ENCODE measurements at places on chromosomes 2 and 18.

- no peak for DNase-seq
These were observed 11.6 kb downstream of the ZEB2 start for GRCh38 chr2:144508172-144508851.

DNA sequence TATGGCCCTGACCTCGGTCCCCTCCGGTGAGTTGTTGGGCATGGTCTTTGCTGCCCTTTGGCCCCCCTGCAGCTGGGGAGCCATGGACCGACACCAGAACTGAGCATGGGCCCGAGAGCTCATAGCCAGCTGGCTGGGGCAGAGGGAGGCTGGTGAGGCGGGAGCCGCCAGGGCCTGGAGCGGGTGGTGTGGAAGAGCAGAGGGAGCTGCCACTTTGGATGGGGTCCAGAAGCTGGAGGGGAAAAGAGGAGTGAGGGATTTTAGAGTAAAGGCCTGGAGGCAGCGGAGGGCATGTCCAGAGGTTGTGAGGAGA lies 16.5 kb upstream of the CNNM3 start:
- no peak for DNase-seq

DNA sequence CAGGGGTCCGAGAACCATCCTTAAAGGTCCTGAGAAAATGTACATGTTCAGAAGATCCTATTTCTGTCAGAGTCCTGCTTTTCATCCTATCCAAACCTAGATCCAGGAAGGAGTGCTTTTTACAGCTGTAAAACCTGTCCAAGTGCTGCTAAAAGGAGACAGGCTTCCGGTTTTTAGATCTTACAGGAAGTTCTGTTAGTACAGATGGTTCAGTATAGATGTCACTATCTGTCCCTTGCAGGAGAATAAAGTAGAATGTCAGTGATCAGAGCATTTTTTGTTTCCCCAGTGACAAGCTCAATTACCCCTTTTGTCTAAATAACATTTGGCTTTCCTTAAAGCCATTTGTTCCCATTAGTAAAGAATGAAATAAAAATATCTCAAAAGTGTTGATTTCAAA lies 98.3 kb downstream of the NRP2 start:
- DNase-seq = no peak

- DNase-seq = no peak
These were observed 90.9 kb upstream of the SMAD2 start for GRCh38 chr18:48021273-48021914.

DNA sequence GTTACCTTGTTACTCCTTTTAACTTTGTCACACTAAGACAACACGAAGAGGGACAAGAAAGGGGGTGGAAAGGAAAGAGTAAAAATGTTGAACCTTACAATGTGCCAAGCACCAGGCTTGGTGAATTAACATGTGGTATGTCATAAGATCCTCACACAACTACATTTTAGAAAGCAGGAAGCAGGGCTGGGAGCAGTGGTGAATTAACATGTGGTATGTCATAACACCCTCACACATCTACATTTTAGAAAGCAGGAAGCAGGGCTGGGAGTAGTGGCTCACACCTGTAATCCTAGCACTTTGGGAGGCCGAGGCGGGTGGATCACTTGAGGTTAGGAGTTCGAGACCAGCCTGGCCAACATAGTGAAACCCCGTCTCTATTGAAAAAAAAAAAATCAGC lies 159.3 kb upstream of the CHAC2 start:
- DNase-seq = no peak
